Caudate nucleus (tissue), 63 donors: ENCODE measurements at places on chromosomes 1 and 21.
A peak's percentile ranks its signal among the peaks of the same experiment; 100 is the strongest.

- no peak for DNase-seq
These were observed 463 bp upstream of the PRRC2C start for GRCh38 chr1:171484760-171485374.

- DNase-seq: no peak
These were observed 25.6 kb downstream of the RUNX1 start for GRCh38 chr21:35023396-35024070.

DNA sequence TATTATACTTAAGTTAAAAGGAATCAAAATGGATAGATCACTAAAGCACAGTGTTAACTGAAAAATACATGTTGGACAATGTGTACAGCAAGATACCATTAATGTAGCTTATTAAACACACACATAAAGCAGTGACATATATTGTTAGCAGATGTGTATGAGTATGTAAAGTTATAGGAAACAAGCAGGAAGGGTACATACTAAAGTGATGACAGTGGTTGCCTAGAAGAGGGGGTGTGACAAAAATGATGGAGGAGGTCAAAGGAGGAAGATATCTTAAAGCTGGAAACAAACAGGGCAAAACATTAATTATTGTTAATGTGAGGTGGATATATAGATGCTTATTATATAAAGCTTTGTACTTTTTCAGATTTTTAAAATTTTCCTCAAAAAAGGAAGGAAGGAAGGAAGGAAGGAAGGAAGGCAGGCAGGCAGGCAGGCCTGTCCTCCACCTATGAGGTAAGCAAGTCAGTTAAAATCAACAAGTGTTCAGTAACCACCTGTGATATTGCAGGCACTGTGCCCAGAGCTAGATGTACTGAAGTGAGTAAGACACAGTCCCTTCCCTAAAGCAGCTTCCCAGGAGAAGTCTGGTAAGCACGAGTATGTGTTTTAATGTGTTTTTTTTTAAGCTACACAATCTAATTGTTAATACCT lies 252.9 kb upstream of the NR5A2 start:
- DNase-seq: no peak

DNA sequence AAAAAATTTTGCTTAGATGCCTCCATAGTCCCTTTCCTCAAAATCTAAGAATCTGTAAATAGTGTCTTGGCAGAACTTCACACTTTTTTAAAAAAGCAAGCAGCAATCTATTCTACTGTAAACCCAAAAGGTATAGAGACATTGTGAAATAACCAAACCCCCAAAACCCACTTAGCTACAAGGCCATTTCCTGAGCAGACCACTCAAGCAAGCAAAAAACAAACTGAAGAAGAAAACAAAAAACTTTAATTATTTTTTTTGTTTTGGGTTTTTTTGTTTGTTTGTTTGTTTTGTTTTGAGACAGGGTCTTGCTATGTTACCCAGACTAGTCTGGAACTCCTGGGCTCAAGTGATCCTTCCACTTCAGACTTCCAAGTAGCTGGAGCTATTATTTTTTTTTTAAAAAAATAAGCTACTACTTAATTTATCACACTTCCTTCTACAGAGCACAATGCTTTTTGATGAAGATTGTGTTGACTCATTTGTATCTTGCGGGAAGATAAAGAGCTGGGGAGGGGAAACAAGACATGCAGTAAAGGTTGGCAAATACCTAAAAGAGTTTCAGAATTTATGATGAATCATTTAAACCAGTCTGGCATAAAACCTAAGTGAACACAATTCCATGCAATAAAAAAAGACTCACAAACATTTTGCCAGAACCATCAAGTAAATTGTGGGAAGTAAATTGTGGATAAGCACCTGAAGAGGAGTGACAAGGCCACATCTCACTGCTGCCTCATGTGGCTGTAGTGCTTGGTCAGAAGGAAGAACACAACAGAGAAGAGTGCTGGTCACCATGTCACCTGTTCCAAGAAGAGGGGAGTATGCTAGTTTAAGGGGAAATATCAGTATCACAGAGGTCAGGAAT lies 2.7 kb upstream of the PTPN22 start:
- DNase-seq: no peak

GRCh38 chr21:42997053-42997452 lies 22.7 kb downstream of the PKNOX1 start:
- no peak for DNase-seq

GRCh38 chr1:167043752-167044488 lies 46.3 kb downstream of the GPA33 start:
- no peak for DNase-seq

- no peak for DNase-seq
These were observed 50.1 kb downstream of the CLDN17 start for GRCh38 chr21:30116479-30116878.

- peak; percentile 9 for DNase-seq
These were observed 45.0 kb upstream of the DAB1 start for GRCh38 chr1:57468641-57469523.

DNA sequence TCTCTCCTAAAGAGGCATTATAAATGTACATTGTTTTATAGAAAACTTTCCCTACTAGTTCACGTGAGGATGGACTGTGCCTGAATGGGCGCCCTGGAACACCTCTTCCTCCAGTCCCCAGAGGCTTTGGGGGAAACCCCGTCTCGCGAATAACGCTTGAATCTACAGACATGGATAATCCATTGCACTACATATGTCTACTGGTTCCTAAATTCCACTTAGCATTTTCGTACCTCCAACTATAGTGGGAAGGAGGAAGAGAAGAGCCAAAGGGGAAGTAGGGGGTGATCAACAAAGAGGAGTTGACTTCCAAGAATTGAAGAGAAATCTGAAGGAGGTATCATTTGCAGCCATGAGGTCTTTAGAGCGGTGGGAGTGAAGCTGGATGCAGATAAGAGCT lies 11.1 kb downstream of the BARHL2 start:
- no peak for DNase-seq

GRCh38 chr1:116680752-116681151 lies 13.2 kb upstream of the IGSF3 start:
- no peak for DNase-seq

DNA sequence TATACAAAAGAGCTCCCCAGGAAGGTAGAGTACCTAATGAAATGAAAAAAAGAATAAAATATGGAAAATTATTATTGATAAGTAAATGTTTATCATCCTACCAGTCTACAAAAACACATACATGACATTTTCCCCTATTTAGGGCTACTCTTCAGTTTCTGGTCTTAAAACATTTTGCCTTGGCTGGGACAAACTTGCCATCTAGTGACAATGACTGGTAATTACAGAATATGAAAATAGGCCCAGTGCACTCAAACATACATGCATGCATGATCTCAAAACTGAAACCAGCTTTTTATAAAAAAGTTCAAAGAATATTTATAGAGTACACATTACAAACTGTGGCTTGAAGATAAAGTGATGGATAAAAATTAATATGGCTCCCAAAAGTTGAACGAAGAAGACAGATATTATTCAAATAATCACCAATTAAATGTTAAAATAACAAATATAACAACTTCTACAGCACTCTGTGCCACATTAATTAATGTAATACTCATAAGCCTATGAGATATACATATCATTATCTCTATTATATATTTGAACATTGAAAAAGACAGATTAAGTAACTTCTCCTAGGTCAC lies 10.5 kb upstream of the RNPC3 start:
- DNase-seq: no peak

DNA sequence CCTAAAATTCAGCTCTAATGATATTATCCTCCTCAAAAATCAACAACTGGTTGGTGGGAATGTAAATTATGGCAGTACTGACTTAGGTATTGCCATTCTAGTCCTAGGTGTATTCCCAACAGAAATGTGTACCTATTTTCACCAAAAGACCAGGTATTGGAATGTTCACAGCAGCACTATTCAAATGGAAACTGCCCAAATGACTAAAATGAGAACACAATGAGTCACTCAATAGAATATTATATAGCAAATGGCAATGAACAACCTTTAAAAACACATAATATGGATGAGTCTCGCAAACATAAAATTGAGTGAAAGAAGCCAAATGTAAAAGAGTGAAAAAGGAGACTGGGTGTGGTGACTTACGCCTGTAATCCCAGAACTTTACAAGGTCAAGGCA lies 44.9 kb downstream of the GADD45A start:
- DNase-seq: no peak

DNA sequence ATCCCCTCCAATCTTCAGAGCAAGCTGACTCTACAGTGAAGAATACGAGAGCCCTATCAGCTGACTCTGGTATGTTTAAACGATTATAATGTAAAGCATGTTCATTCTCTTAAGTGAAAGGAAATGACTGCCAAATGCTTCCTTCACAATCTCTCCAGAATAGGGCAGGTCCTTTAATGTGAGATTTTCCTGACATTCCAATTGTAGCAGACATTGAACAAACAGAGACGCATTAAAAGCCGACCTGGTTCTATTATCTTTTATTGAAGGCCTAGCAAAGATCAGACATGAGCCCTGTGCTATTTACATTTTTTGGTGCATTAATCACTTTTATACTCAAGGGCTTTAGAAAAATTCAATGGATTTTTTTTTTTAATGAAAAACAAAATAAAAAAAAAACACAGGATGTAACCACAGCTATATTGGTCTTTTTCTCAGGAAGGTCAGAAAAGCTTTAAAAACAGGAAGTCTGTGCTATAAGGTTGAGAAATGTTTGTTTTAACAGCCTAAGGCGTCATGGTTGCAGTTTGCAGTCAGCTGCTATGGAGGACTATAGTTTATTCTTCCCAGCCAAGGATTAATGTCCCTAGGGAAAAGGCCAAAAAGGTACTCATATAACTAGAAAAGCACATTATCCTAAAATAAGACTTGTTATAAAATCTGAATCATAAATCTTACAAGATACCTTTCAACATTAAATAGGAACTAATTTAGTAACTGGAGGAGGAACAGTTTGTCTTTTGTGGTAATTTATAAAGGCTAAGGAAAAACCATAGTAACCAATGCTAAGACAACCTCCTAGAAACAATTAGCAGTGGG lies 104.8 kb downstream of the RERE start:
- DNase-seq: no peak

DNA sequence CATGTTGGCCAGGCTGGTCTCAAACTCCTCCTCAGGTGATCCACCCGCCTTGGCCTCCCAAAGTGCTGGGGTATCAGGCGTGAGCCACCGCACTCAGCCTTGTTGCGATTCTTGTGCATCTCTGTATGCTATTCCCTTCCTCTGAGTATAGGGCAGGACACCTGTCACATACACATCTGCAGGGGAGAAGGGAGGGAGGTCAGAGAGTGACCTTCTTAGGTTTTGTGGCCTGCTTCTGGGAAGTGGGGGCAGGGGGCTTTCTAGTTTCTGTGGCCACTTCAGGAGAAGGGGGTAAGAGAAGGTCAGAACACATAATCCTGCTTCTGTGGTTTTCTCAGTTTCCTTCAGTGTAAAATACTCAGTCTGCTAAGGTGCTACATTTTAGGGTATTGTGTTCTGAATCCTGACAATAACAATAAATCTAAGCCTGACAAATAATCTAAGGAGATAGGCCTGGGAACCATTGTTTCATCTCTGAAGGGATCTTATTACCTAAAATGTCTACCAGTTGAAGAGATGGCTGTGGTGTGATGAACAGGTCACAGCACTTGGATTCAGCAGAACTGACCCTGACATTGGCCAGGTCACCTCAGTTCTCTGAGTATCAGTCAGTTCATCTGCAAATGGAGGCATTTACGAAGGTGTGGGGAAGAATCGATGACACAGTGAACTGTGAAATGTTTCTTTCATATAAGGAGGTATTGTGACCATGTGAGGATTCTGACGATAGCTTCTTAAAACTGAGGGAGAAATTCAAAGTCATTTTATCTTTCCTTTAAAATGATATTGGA lies 212.6 kb upstream of the L1TD1 start:
- no peak for DNase-seq

DNA sequence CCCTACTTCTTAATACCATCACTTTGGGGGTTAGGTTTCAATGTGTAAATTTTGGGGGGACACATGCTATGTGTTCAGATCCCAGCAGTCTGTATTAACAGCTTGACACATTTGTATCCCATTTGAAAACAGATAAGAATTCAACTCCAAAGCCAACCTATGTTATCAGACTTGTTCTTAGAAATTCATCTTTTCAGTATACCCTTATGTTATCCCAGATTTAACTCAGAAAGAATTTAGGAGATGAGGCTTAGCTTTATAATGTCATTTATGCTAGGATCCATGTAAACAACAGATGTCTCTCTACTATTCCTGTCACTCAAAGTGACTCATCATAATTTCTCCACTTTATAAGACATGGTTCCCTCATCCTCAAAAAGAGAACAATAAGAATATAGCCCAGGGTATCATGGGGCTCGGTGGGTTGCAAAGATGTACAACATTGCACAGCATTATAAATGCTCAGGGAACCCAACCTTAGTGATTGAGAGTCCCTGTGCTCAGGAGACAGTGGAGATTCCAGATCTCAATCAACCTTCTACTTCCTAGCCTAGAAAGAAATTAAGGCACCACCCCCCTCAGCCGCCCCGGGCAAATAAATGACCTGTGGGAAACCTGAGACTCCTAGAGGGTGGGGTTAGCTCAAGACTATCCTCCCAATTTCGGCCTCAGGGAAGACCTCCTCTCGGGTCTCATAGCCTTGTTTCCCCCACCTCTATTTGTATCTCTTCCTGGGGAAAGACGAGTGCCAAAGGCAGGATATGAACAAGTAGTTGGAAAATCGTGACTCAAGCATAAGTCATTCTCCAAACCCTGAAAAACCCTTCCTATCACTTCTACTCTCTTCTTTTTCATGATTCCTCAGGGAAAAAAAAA lies 265.1 kb upstream of the CAMK1G start:
- no peak for DNase-seq

GRCh38 chr1:52601991-52602855 lies at the start of gene GPX7:
GPX7 (plus strand) TSS chr1:52602371; CDS start chr1:52602410, 39 bp downstream.
- peak; percentile 49 for DNase-seq

DNA sequence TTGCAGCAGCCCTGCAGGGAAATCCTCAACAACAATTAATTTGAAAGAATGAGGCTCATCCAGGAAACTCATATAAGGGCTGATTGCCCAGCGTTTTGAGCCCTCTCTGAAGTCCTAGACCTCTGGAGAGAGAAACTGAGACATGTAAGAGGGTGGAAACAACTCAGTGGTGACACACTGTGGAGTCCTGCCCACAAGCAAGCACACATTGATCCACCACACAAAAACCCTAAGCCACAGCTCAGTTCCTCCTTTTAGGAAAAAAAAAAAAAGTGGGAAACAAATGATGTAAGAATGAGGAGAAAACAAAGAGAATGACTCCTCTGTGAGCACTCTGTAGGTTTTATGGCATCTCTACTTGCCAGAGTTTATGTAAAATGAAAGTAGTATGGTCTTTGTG lies 22.9 kb upstream of the PLA2G5 start:
- no peak for DNase-seq

DNA sequence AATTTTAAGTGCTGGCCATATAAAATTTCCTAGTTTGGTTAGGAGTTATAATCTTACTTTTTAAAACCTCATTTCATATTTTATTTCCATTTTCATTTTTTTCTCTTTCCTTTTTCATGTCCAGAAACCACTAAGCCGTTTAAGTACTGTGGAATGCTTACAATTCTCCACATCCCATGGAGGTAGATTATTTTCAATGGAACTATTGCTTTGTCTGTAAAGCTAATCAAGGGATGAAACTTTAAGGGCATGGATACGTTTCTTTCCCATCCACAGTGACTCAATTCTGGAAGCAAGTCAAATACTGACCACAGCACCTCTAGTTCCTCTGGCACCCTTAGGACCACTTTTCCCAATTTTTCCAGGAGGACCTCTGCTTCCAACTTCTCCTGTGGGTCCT lies 139.1 kb upstream of the ZNHIT6 start:
- DNase-seq: no peak

GRCh38 chr1:90593312-90593711 lies 123.8 kb downstream of the BARHL2 start:
- DNase-seq: no peak
